RPMI7951 (cell line): ENCODE measurements at places on chromosomes 6 and 20. TPM values are rescaled to one million over a fixed set of nuclear protein-coding genes. Genes with fewer than 3 reads are reported as not detected.

The HTR1E gene
- not detected in 2 replicates for total RNA-seq

The EDN3 gene
- total RNA-seq = not detected in 2 replicates

The SRSF6 gene
- 43.3 and 51.2 TPM in 2 replicates for total RNA-seq

The WFDC10A gene
- not detected in 2 replicates for total RNA-seq

The FAM209B gene
- not detected in 2 replicates for total RNA-seq

DNA sequence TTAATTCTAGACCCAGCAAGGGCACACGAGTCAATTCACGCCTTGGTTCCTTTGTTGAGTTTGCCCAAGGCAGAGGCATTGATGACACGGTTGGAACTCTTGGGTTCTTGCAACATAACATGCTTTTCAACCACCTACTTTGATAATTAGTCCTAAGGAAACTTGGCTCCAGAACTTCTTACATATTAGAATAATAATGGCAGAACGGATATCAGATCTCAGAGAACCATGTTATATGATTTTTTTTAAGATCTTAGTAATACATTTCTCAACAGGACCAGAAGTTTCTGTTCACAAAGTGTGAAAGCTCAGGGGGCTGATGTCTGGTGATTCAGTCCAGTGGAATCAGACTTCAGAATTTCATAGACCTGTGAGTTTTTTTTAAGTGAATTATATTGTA is 19.2 kb downstream of the SPTLC3 start:
- DNase-seq = peak; percentile 32

GRCh38 chr6:99467509-99468106 is 42.5 kb upstream of the PNISR start:
- DNase-seq = peak; percentile 27

DNA sequence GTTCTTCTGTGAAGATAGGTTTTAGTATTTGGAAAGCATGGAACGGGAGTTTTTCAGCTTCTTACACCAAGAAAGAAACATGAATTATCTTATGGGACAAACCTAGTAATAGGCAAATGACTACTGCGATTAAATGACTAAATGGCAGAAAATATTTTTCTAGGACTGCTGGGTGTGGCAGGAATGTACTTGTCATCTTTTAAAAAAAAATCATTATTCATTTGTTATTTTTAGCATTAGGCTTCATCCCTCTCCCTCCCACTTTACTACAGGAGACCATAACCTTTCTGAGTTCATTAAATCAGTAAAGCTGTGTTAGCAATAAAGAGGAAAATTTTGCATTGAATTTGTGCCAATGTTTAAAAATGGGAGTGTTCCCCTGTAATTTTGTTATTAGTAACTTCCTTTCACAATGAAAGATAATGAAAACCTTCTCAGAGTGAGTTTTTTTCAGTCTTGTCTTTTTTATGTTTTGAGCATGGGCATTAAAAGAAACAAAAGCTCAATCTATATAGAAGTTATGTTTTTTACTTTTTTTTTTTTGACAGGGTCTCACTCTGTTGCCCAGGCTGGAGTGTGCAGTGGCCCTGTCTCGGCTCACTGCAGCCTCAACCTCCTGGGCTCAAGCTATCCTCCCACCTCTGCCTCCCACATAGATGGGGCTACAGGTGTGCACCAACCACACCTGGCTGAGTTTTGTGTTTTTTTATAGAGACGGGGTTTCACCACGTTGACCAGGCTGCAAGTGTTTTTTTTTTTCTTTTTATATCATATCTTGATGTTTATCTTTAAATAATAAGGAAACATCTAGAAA is 105.6 kb upstream of the CLDN20 start:
- no peak for DNase-seq

DNA sequence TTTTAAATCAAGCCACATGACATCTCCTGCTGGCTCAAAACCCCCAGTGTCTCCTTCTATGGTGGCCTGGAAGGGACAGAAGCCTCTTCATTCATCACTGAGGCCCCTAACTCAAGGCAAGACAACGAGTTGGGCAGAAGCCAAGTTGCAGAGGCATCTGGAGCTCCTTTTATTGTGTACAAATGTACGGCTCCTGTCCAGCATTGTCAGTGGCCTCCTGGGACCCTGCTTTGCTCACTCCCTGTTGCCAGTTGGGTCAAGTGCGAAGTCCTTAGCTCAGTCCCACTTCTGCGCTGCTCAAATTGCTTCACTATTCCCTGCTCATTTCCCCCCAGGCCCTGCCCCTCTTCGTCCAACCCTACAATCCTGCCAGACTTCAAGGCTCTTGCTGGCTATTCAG is 181.2 kb upstream of the PMEPA1 start:
- DNase-seq = no peak

DNA sequence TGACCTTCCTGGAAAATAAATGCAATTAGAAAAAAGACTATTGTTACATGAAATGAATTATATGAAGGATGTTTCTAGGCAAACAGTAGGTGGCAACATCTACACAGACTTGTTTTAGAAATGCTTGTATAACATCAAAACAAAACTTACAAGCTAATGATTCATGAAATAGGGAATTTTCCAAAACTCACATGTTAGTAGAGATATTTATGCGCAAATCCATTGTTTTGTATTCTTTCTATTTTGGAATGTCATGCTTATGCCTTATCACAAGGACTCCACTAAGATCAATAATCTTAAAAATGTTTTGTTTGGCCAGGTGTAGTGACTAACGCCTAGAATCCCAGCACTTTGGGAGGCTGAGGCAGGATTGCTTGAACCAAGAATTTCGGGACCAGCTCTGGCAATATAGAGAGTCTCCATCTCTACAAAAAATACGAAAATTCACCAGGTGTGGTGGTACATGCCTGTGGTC is 32.3 kb upstream of the LGSN start:
- peak; percentile 30 for DNase-seq

- no peak for DNase-seq
These were observed 27.2 kb downstream of the AIG1 start for GRCh38 chr6:143087856-143088255.

DNA sequence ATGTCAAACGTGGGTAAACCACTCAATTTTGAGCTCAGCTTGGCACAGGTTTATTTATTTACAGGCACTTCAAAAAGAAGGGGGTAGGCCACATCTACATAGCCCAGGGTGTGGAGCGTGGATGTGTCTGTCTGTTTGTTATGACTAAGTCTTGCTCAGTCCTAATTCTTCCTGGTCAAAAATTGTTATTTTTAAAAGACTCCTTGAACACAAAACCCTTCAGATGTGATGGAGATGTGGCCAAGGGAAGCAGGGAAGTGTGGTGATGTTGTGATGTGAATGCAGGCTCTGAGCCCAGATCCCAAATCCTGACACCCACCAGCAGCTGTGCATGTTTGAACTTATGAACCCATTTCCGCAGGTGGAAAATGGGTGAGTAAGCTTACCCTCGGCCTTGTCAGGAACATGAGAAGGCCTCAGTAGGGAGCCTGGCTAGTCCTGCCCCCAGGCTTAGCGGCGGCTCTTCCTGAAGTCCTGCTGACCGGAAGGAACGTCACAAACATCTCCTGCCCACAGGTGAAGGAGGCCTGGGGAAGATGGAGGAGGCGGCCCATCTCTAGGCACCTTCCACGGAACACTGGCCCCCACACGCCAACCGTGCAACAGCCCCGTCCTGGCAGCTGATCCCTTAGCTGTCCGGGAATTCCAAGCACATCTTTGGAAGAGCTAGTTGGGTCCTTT is 119.7 kb downstream of the MYLK4 start:
- DNase-seq = peak; percentile 83

DNA sequence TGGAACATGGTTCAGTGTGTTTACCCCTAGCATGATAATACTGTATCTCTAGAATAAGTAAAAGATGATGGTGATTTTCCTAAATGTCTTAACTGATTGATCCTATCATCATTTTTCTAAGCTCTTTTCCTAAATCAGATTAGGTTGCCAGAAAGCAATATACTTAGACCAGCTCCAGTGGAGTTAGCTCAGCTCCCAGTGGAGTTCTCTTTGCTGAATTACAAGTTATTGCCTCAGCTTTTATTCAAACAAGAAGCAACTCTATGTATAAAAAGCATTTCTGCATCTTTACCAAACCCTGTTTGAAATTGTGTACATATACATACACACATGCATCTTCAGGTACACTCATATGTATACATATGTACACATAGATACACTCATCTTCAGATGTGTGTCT is 44.9 kb downstream of the SNX9 start:
- DNase-seq = no peak

DNA sequence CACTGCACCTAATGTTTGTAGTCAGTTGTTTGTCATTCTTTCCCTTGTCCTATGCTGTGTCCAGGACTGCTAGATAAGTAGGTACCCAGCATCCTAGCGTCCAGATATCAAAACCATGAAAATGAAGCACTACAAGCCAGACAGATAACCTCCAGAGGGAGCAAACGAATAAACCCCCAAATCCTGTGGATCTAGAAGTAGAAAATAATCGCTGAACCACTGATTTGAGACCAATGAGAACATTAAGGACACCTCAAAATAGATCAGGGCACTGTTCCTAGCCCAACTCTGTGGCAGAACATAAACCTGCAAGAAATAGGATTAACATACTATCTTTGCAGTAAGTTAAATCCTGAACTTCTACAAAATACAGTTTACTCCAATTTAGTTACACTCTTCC is 1.1 kb upstream of the KLHL32 start:
- DNase-seq = no peak

DNA sequence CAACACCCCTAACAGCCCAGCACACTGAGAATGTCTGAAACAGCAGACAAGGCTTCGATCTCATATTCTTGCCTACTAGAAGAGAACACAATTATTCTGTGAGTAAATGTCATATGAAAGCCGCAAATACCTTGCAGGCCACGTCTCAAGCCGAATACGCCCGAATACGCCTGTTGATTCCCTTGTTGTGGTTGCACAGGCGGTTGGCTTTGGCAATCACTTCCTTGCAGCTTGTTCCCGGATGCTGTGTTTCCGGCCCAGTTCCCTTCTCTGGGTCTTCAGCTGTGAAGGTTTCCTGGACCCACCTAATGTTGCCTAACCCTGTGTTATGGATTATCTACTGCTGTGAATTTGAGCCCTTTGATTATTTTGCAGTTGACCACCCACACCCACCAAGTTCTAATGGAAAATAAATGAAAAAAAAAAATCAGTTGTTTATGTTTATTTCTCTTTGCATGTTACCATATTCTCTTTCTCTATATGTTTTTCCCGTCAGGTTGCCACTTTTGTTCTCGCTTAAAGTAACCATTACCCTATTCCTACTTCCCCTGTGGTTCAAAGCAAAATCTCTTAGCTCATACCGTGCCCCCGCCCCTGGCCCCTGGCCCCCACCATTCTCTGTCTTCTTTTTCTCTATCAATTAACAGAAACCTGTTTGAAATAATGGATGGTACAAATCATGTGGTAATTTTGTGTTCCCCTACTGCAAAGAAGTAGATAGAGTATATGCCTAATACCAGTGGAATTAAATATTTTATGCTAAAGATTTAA is 172.4 kb downstream of the ADGB start:
- DNase-seq = no peak

DNA sequence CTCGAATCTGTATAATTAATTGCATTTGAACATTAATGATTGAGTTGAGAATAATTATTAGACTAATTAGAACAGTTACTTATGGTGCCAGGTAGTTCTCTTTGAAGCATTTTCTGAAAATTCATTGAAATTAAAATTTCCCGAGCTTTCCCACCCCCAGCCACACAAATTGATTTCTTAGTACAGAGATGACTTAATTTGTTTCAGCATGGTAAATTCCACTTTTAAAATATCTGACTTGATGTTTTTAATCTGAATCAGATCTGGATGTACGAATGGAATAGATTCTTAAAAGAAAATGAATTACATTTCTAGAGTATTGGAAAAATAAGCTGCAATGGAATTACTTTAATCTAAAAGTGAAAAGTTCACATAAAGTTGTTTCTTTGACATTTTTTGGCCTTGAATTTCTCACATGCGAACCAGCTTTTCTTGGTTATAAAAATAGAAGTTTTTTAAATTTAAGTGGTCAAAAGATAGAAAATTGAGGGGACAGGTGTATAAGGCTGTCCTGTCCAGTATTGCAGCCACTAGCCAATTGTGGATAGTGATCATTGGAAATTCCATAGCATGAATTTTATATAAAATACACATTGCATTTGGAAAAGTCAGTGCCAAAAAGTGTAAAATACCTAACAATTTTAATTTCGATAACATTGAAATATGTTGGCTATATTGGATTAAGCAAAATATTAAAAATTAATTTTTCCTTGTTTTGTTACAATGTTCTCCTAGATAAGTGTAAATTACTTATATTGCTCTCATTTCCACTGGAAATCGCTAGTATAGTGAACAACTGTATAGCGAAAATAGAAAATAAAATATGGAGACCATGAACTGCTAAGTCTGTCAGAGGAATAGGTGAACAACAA is 102.9 kb downstream of the OR2B2 start:
- no peak for DNase-seq

GRCh38 chr6:89842228-89842627 is 12.5 kb downstream of the CASP8AP2 start:
- no peak for DNase-seq

- DNase-seq = peak; percentile 42
These were observed 11.0 kb upstream of the TPD52L1 start for GRCh38 chr6:125142618-125143017.

DNA sequence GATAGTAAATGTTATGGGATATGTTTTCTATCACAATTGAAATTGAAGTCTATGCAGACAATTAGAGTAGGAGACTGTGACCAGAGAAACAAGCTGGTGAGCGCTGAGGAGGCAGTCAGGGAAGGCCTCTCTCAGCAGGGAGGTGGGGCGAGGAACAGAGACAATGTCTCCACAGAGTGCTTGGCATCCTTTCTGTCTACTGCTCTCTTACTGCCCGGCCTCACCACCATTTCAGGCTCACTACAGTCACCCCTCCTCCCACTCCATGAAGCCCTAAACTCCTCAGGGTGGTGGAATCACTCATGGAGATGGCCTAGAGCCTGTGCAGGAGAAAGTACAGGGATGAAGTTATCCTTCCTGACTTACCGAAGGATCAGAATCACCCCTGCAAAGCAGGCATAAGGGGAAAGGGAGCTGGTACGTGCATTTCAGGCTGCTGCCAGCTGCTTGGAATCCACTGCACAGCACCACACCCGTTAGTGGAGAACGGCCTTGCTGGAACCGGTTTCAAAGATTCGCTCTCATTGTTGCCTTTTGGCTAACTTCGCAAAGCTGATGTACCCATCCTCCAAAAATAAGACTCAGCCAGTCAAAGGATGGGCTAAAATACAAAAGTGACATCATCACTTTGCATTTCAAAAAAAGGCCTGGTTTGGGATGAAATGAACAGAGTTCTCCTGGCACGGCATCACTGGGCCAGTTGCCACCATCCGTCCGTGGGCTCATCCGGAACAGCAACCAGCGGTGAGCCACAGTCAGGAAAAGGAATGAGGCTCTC is 67.3 kb downstream of the SLC22A23 start:
- peak; percentile 67 for DNase-seq

DNA sequence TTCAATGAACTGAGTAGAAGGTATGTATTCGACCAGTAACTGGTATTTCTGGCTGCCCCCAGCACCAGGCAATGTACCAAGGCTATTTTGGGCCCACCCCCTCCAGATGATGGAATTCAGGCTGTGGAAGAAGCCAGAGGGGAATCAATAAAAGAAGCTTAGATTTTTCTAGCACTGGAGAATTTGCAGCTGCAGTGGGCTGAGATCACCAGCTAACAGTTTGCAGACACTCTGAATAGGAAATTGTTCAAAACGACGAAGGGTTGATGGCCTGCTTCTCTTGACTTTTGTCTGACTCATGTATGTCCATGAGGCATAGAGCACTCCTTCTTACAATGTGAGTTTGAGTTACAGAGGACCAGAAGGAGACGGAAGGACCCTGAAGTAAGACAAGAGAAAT is 32.4 kb upstream of the FBXO9 start:
- DNase-seq = peak; percentile 62
